ENCODE measurements at places on chromosomes 3 and 15.

- DNase-seq: no peak
Observed at GRCh38 chr3:188036375-188037194, 117.4 kb upstream of the LPP start.

- no peak for DNase-seq
Observed at GRCh38 chr3:55514962-55515361, 27.9 kb upstream of the WNT5A start.

DNA sequence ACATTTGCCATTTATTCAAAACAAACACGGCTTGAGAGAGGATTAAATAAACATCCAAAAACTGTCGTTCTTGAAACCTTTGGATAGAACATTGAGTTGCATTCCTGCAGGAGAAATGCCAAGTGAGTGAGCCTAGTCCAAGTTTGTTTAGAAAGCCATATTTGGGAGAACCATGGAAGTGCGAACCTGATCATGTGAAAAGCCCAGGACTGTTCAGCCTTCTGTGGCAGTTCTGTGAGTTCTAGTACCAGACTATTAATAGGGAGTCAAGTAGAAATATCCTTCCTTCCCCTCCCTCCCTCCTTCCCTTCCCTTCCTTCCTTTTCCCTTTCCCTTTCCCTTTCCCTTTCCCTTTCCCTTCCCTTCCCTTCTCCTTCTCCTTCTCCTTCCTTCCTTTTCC lies 470.4 kb downstream of the LPP start:
- no peak for DNase-seq

- DNase-seq: no peak
Observed at GRCh38 chr3:124221422-124221821, 229.5 kb upstream of the ROPN1 start.

DNA sequence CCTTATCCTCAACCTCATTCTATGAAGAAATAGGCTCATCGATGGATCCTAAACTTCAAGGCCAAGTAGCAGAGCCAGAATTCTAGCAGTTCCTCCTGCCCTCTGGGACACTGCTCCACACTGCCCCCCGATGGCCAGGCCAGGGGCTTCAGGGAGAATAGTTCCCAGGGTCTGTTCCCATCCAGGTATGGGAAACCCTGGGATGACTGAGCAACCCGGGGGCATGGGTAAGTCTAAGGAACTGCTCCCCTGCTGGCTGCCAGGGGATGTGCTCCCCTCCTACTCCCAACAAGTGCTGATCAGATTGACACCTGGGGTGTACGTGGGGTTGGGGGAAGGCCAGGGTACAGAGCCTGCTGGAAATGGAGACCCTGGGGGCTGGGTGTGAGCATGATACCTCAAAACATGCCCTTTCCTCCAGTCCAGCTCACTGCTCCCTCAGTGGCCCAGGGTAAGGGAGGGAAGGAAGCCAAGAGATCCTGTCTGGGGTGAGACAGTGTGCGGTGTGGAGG lies 7.6 kb downstream of the ULK3 start:
- DNase-seq: no peak

DNA sequence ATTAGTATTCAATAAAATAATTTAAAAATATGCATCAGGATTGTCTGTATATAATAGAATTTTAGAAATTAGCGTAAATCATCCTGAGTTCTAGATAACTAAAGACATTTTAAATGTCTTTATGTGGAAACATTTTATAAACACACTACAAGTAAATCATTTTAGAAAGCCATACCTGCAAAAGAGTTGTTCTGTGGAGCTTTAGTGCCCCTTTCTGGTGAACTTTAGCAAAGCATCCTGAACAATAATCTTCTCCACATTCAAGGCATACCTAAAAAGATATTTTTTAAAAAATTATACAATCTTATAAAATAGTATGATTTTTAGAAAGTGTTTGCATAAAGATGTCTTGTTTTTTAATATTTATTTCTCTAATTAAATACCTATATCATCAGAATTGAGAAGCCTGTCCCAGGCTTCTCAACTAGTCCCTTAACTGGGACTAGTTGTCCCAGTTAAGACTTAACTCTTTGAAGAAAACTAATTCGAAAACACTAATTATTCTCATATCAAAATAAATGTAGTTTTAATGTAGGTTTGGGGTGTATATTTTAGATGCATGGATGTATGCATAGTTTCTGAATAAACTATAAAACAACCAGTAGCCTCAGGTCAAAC lies 29.7 kb downstream of the ZBBX start:
- DNase-seq: no peak

DNA sequence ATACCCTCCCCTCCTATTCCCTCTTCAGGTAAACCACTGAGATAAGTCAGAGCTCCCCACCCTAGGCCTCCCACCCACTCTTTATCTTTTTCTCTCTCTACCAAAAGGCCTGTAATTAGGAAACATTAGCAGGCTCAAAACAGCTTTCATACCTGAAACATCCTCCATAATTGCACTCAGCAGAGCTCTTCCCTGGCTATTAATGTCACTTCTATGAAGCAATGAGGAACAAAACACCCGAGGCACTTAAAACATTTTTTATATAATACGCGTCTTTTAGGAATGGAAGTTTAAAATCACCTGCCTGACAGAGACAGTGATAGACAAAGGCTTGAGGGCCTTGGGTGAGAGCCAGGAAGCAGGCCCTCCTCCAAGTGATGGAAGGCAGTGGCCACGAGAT lies 138.9 kb downstream of the EPHB1 start:
- DNase-seq: no peak

DNA sequence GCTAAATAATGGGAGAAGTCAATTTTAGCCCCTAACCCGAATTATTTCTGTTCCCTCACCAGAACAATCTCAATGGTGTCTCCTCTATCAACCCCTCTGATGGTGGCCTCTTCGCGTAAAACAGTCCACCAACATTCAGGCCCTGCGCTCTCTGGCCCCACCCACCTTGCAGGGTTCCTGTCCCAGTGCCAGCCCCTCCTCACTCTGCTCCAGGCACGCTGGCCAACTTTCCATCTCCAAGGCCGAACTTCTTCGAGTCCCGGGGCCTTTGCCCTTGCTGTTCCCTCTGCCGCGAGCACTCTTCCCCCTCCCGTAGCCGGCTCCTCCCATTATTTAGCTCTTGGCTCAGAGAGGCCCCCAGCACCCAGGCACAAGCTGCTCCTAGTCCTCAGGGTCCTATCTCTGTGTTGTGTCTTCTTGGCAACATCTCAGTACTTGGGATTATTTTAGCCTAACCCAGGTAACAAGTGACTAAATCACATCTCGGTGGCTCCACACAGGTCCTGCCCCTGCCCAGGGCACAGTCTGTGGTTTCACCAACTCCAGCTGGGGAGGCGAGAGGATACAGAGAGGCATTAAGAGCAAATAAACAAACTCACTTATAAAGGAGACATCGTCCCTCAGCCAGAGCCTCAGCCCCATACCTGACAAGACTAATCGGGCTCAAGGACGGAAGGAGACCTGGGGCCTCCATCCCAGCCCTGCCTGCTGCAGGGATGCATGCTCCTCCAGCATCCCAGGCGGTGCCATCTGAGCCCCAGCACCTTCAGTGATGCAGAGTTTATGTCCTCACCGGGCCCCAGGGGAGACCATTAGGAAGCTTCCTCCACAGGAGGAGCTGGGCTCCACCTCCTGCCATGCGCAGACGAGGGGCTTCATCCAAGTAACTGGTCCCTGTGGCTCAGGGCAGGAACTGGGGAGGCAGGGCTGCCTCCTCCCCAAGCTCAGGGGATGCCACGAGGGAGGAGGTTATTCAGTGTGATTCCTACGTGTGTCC lies 19.7 kb upstream of the IQSEC1 start:
- no peak for DNase-seq

- no peak for DNase-seq
Observed at GRCh38 chr3:188721990-188722389, 449.8 kb upstream of the TPRG1 start.
